ENCODE measurements at places on chromosomes 2 and 18.

- no peak for DNase-seq
These were observed 165.5 kb downstream of the GLI2 start for GRCh38 chr2:120901201-120901600.

- no peak for DNase-seq
These were observed 758.9 kb downstream of the LRRTM4 start for GRCh38 chr2:76763276-76763675.

- no peak for DNase-seq
These were observed 286.0 kb downstream of the LPIN1 start for GRCh38 chr2:12032398-12032797.

DNA sequence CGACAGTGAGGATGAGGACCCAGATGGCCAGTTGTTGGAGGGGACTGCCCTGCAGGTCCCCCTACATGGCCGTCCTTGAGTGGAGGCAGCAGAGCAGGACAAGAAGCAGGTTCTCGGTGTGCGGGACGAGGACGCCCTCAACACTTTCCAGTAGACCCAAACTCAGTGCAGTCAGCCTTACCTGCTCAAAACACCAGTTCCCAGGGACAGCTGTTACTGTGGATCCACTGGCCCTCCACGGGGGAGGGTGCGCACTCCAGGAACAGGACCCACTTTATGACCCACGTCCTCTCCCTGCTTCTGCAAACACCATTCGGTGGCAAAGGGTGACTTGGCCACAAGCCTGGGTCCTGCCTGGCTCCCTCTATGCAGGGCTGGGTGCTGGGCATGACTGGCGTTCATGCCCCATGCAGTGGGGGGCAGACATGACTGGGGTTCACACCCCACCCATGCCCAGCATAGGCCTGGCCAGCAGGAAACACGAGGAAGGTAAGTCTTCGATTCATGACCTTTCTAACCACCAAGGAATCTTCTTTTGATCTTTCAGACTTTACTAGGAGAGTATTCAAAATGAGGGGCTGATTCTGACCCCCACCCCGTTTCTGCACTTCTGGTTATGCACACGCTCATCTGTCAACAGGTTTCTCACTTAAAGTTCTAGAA, 233.7 kb downstream of the HDAC4 start:
- no peak for DNase-seq

GRCh38 chr18:26772691-26773090, 92.8 kb downstream of the AQP4 start:
- DNase-seq: no peak

GRCh38 chr2:238952261-238952919, 104.5 kb downstream of the TWIST2 start:
- DNase-seq: no peak

DNA sequence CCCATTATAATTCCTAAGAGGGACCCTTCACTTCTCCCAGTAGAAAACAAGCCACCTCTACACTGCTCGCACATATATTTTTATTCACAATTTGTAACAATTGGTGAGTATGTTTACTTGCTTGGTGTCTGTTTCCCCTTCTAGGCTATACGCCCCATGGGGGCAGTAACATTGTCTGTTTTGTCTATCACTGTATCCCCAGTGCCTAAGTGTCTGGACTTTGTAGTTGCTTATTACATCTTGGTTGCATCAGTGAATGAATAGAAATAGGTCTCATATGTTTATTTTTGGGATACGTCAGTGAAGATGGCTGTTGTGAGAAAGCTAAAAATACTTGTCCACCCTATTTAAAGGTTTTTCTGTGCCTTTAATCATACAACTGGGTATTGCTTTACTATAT, 87.4 kb upstream of the ITGB6 start:
- DNase-seq: no peak

GRCh38 chr2:193409951-193410350, 1215.2 kb upstream of the TMEFF2 start:
- DNase-seq: no peak

- DNase-seq: no peak
These were observed 74.7 kb upstream of the KCNJ3 start for GRCh38 chr2:154623819-154624218.

GRCh38 chr18:6628187-6628586, 101.3 kb upstream of the ARHGAP28 start:
- DNase-seq: no peak

GRCh38 chr2:101983486-101983885, 8.3 kb upstream of the IL1R2 start:
- no peak for DNase-seq

- no peak for DNase-seq
These were observed 39.8 kb downstream of the TMEM18 start for GRCh38 chr2:637406-637776.

DNA sequence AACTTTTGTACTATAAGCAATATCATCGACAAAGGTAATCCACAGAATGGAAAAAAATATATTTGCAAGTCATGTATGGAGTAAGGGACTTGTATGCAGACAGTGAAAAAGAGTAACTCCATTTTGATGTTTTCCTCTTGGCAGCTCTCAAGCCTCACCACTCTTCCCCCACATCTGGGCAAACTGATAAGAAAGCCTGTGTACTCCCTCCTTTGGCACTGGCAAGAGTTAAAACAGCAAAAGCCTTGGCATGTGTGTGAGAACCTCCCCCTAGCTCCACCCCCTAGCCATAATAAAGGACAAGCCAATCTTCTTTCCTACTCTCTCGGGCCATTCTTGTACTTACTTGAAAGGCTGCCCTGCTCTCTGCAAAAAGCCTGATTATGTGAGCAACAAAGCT, 335.2 kb downstream of the LRATD1 start:
- DNase-seq: no peak

DNA sequence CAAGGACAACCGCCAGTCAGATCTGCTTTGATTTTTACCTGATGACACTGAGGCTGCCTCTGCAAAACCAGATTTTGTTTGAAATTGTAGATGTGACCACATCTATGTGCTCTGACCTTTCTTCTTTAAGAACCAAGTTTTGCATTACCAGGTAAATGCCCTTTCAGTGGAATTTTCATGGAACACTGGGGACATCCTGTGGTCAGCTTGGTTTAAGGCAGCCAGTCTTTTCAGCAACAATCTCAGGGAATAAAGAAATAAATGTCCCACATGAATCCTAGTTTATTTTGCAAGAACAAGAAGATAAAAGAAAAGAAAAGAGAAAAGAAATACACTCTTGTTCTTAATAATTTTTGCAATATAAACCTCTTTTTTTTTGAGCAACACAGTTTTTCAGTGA, 90.6 kb downstream of the POU3F3 start:
- no peak for DNase-seq

DNA sequence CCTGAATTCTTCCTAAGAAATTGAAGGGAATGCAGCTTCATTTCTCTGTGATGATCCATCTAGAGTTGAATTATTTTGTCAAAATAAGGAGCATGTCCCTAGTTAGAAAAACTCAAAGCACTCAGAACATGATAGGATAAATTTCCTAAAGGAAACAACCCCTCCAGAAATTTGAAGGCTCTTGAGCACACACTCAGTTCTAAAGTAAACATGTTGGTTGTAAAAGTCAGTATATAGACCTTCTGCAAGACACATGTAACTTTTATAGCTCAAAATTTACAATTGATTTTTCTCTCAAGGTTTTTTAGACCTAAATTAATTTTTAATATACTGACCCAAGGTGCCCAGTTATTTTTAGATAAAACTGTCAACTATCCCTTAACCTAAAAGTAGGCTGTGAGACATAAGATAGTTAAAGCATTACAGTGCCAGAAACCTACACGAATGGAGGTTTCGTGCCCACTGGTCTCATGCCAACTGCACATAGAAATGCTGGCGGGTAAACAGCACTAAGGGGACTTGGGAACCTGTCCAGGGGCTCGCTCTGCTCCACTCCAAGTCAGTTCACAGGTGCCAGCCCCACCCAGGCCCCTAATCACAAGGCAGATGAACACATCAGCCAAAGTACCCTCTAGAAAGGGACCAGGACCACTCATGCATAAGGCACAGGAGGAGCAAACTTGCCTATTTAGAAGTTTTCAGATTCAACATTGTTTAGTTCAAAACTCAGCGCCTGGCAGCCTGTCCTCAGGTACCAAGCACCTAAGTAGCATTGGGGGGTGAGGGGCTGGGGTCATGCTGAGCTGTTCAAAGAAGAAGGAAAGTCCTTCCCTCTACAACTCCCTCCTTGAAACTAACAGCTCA, 106.5 kb downstream of the SMC6 start:
- no peak for DNase-seq

DNA sequence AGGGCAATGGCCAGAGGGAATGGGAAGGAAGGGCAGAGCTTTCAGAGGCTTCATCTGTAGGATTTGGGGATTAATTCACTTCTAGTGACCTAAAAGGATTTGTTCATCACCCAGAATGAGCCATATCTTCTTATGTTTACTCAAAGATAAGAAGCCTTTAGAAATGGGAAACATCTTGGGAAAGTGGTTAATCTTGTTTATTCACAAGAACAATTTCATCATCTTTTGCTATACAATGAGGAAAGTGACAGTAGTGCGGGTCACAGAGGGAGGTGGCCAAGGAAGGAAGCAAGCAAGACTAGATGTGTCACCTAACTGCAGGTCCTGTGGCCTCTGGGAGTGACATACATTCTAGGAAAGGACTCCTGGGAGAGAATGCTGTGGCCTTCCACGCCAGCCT, 140.4 kb upstream of the ALPP start:
- DNase-seq: no peak

DNA sequence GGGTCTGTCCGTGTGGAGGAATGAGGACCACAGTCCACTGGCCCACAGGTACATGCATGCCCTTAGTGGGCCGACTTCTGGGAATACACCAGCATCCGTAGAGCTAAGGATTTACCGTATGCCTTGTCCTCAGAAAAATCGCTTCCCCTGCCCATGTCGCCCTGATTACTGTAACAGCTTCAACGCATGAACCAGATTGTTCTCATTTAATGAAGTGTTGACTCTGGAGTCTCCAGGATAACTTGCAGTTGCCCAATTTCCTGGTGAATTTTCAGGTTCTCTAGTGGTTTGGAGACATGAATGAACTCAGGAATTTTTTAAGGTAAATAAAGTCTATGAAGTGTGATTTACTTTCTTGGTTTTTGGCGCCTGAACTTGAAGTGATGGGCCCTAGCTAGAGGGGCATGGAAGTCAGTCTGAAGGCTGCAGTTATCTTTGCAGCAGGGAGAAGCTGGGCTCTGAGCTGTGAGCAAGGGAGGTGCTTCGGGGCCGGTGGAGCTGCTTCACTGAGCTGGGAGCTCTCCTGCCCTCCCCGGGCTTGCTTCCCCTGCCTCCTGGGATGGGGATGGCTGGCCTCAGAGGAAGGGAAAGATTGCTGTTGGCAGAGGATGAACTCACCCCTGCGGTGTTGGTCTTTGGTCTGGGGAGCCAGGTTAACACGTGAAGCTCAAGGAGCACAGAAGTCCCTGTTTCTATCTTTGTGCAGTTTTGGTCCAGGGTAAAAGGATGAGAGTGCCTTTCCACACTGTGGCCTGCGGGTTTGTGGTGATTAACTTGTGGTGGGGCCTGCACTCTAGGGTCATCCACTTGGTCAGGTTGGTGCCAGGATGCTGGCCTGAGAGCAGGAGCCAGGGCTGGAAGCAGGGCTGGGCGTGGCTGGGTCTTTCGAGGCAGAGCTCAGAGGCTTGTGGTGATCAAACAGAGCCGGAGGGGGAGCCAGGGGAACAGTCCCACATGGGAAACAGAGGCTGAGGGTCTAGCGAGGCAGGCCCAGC, 28.1 kb downstream of the TCF7L1 start:
- no peak for DNase-seq

DNA sequence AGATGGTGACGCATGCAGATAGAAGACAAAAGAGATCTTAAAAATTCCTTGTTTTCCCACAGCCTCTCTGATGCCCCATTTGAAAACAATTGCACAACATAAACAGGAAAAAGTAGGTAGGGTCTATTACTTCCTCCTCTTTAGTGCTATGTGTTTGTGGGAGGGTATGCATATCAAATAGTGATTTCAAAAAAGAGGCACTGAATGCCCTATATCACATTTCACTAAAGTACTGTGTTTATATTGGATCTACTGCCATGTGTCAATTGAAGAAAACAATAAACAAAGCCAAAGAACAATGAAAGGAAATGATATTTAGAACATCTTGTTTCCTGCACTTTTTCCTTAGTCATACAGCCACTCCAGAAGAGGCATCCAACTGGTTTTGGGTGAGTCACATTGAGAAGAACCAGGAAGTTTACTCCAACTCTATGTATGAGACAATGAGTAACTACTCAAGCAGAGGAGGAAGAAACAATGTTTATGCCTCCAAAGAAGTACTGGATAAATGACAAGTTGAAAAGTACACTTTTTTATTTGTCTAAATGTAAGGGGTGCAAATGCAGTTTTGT, 583.6 kb downstream of the FBXO15 start:
- DNase-seq: no peak

DNA sequence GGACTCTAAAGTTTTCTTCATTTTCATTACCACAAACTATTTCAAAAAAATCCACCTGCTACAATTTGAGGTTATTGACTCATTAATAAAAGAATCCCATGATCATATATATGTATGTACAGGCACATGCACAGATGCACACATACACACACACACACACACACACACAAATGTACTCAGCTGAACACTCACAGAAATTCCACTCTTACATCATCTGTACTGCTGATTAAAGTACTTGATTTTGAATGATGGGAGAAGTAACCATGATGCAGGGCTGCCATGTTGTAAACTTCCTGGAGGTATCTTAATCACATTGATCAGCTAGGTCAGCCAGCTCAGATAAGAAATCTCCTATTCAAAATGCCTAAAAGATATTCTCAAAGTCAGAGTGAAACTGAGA, 1313.2 kb upstream of the NRXN1 start:
- DNase-seq: no peak

DNA sequence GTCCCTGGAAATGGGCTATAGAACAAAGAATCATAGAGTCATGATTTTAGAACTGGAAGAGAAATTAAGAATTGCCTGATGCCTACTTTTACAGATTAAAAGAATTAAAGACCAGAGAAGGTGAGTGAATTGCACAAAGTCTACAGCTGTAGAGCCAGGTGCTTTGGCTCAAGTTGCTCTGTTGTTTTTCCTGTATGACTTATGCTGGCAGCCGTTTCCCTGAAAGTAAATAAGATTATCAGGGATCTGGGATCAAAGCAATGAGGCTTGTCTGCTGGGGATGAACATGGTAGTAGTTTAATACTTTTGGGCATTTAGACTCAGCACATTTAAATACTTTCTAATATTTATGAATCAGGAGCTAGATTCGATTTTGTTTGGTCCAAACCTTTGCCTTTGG, 166.9 kb downstream of the PRPF40A start:
- DNase-seq: no peak
